Heart left ventricle (tissue), 16 donors: ENCODE measurements at places on chromosomes 4 and X. TPM values are rescaled to one million over a fixed set of nuclear protein-coding genes. Genes with fewer than 3 reads are reported as not detected.
A peak's percentile ranks its signal among the peaks of the same experiment; 100 is the strongest.

DNA sequence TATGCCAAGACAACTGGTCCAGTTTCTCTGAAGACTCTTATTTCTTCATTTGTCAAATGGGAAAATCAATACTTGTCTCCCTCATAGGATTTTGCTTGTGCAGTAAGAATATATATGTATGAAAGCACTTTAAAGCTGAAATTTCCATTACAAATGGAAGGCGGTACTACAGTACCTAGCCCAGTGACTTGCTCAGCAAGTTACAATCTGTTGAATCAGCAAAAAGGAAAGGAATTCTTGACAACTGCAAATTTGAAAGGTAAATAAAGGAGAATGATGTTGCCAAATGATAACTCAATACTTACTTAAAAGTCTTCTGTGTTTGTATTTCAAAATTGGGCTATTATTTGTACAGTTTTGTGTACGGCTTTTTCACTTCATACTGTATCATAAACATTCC, 71.1 kb downstream of the PKD2 start:
- DNase-seq: no peak

- no peak for DNase-seq
These were observed 1.4 kb downstream of the CLDN2 start for GRCh38 chrX:106921637-106922036.

DNA sequence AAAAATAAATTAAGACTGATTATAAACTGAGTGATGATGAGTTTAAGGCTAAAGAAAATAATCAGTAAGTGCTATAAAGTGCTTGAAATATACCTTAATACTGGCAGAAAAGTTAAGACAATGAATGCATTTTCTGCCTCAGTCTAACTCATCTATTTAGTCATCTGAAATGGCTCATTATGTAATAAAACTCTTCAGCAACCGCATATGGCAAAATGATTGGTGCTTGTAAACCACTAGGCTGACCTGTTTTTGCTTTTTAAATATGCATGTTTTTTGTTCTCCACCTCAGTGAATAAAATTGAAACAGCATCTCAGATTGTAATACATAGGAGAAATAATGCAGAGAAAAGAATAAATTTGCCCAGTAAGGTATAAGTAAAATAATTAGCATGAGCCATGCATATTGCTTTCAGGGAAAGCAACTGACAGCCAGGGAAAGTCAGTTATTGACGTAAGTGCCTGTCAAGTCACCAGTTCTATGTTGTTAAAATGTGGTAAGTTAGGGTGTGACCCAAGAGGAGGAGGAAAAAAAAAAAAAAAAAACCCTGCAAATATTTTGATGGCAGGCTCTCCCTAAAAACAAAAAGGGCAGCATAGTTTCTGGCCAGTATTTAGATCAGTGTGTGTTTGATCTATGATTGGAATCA, 167.5 kb downstream of the PALLD start:
- no peak for DNase-seq

- DNase-seq: no peak
These were observed 75.3 kb downstream of the PWWP3B start for GRCh38 chrX:106243376-106243775.

DNA sequence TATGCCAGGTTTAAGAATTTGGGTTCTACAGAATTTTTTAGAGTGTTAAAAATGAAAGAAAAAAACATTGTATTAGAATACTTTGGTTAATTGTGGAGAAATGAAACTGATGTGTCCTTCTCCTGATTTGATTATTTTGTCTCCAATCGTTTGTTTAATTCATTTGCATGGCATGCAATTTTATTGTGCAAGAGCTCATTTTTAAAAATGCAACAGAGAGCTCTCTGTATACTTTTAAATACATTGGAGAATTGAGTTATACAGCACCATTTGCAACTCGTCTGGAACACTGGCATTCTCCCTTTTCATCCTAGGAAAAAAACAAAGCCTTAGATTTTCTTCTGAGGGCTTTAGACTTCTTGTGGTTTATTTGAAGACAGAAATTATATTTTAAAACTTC, 689 bp downstream of the EXOC1L start:
- no peak for DNase-seq

DNA sequence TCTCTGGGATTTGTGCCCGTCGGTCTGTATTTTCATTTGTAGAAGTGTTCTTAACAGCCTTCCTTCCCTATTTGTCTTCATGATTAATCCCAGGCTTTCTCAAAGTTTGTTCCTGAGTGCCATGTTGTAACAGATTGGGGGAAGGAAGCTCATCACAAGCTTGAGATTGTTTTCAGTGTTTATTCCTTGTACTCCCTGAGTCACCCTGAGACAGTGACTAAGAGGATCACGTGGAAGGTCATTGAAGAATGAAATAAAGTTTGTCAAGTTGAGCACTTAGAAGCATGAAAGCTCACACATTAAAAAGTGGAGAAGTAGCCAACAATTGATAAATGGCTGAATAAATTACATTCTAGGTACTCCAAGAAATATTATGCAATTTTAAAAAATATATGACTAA, 153.5 kb upstream of the FAM241A start:
- no peak for DNase-seq

- DNase-seq: no peak
These were observed 211.1 kb downstream of the GUCY2F start for GRCh38 chrX:109270580-109271484.

DNA sequence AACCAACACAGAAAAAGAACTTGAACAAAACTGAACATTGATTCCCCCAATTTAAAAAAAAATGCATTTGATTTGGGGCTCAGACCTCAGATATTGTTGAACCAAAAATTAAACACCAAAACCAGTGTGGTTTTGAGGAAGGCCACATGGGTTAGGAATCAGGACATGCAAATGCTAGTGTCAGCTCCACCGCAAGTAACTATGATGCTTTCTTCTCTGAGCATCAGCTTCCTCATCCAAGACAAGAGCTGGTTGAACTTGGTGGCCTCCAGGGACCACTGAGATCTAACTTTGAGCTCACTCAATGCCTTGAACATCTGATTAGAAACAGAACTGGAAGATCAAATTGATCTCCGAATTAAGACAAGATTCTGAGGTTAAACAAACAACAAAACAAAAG, 142.9 kb upstream of the NWD2 start:
- DNase-seq: no peak

GRCh38 chrX:75989806-75990590, 182.9 kb upstream of the PBDC1 start:
- DNase-seq: no peak

GRCh38 chr4:116702949-116703348, 382.4 kb downstream of the TRAM1L1 start:
- no peak for DNase-seq

GRCh38 chr4:6499238-6499600, 26.8 kb upstream of the PPP2R2C start:
- no peak for DNase-seq

- DNase-seq: no peak
These were observed 448.6 kb downstream of the PCDH18 start for GRCh38 chr4:137083571-137084135.

GRCh38 chr4:53043891-53044650, 182.0 kb downstream of the RASL11B start:
- DNase-seq: no peak

DNA sequence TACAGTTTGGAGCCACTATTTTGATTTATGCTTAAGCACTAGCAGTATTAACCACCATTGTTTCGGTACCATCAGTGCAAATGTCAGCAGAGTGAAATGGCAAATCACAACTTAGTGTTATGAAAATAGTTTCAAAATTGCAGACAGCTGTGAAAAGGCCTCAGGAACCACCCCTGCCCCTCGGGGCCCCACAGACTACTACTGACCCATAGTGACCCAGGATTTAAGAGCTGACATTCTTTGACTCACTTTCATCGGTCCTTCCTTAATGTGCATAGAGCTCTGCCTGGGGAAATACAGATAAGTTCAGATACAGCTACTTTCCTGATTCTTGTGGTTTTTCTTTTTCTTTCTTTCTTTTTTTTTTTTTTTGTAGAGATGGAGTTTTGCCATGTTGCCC, 3.3 kb upstream of the BBS7 start:
- DNase-seq: no peak

DNA sequence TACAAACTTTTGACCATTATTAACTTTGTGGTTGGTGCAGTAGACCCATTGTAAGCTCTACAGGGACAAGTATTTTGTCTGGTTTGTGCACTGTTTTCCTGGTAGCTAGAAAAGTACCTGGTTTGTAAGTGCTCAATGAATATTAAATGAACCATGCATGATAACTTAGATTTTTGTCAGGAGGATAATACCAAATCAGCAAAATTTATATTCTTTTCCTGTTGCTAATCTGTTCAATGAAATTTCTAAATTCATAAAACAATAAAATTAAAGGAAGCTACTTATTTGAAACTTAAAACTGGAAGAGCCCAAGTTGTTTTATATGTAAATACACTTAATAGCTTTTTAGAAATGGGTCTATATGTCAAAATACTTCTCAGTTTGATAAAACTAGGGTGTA, 17.6 kb downstream of the HSPA4L start:
- DNase-seq: no peak

DNA sequence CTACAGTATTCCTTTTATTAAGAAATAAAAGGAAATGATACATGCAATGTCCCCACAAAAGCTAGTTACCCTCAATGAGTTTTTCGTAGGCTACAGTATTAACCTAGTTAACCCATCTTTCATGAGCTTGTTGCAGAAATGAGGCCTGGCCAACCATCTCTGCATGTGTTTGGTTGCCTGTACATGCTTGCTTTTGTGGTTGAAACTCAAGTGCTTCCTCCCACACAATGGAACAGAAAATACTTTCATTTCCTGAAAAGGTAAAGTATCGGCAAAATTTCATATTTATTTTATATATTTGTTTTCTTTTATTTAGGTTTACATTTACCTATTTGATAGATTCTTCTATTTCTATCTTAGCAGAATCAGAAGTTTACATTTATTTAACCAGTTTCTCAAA, 214.6 kb upstream of the FAM241A start:
- DNase-seq: no peak

DNA sequence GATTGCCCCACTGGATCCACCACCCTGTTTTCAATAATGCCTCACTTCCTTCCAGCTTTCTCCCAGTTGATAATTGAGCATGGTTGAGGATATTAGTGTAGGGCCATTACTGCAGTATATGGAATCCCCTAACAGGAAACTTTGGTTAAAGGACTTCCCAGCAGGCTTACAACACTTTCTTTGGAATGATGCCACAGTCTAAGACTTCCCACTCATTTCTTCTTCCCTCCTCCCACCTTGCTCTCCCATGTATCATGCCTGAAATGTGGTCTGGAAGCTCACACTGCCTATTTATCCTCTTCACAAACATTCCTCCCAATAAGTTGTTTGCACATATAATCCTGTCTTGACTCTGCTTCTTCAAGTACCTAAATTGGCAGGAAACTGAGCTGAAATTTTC, 863.3 kb downstream of the CENPC start:
- DNase-seq: no peak

- no peak for DNase-seq
These were observed 31.0 kb downstream of the ALPK1 start for GRCh38 chr4:112327965-112328733.

GRCh38 chr4:17577665-17578481, 875 bp downstream of the LAP3 start:
- DNase-seq: peak; percentile 61

GRCh38 chrX:52424656-52425055, 55.8 kb downstream of the XAGE2 start:
- no peak for DNase-seq

DNA sequence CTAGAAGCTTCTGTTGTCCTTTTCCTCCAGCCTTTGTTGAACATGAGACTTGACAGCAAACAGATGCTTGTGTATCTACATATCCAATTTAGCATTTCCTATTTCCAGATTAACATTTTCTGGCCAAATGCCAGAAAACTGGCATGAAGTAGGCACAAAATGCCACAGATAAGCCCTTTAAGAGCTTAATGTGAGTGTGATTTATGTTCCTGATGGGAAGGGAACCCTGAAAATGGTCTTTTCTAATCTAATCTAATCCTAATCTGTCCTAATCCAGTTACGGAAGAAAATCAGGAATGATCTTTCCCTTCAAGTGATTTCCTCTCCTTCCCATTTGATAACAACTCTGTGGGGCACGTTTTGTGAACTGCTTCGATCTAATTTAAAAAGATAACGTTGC, 133.0 kb upstream of the C1QTNF7 start:
- DNase-seq: no peak

- no peak for DNase-seq
These were observed 183.1 kb downstream of the FAT4 start for GRCh38 chr4:125497861-125498260.

GRCh38 chr4:153072661-153073060, 131.6 kb upstream of the TRIM2 start:
- no peak for DNase-seq

GRCh38 chrX:108090491-108091263, 665 bp downstream of the PSMD10 start:
- DNase-seq: no peak

DNA sequence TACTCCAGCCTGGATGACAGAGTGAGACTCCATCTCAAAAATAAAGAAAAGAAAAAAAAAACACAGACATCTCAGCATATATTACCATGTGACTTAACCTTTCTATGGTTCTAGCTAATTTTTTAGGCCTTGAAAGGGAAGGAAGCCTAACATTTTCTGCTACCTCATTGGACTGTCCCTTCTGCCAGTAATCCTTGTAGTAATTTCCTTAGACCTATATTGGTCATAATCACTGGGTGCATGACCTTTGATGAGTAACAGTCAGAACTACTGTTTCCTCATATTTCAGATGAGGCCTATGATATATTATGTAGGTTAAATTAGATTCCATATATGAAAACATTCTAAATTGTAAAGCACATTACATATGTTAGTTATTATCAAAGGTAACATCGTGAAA, 9.6 kb downstream of the XIAP start:
- no peak for DNase-seq

- no peak for DNase-seq
These were observed 6.4 kb downstream of the SYP start for GRCh38 chrX:49193542-49193964.

DNA sequence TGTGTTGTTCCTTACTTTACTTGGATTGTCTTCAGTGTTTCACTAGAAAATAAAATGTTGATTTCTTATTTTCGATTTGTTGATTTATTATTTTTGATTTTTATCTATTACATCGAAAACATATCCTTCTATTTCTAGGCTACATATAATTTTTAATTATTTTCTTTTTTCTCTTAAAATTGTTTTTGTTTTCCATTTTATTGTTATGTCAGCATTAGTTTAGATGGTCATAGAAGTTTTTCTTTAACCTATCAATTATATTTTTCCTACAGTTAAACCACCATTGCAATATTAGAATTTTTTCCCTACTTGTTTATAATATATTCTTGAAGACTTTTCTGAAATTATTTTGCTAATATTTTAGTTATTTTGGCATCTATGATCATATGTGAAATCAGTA, 1685.1 kb downstream of the RPA4 start:
- DNase-seq: no peak

GRCh38 chrX:16705370-16705769, 7.1 kb downstream of the CTPS2 start:
- DNase-seq: no peak

- no peak for DNase-seq
These were observed 97.3 kb downstream of the DDX60 start for GRCh38 chr4:168221301-168221700.

PRR32 gene
- total RNA-seq: 0.28 TPM

DMRTC1B gene
- 0.57 TPM for total RNA-seq

SMR3B gene
- total RNA-seq: not detected

CYSLTR1 gene
- 2.6 TPM for total RNA-seq

CCNG2 gene
- 2.4 TPM for total RNA-seq

F9 gene
- not detected for total RNA-seq

TSPYL2 gene
- 29.4 TPM for total RNA-seq

PRDM5 gene
- total RNA-seq: 7.0 TPM

STARD8 gene
- total RNA-seq: 15.2 TPM

NUDT10 gene
- total RNA-seq: 0.20 TPM

NEUROG2 gene
- total RNA-seq: not detected

CXorf49 gene
- total RNA-seq: not detected

CLGN gene
- total RNA-seq: 62.9 TPM

NLRP2B gene
- not detected for total RNA-seq

VEGFD gene
- total RNA-seq: 9.8 TPM
